B cell (primary cell): ENCODE measurements at places on chromosomes 4 and X. TPM values are rescaled to one million over a fixed set of nuclear protein-coding genes. Genes with fewer than 3 reads are reported as not detected.
A peak's percentile ranks its signal among the peaks of the same experiment; 100 is the strongest.

GLRB gene
- total RNA-seq, result not detected in 2 replicates

MAGEH1 gene
- 13.6 and 14.3 TPM in 2 replicates for total RNA-seq

ASB9 gene
- not detected in 2 replicates for total RNA-seq

EDA2R gene
- total RNA-seq, result 0.15 and 0.25 TPM in 2 replicates

FAM149A gene
- total RNA-seq, result not detected in 2 replicates

GPRASP2 gene
- total RNA-seq, result 0.59 and 0.63 TPM in 2 replicates

ABCG2 gene
- 0.07 TPM in 1 of 2 replicates, not detected in the other for total RNA-seq

GRCh38 chr4:141571362-141571761 is 65.0 kb upstream of the IL15 start:
- DNase-seq, result no peak

- DNase-seq, result no peak
Measured at GRCh38 chr4:102692474-102692873, 68.3 kb downstream of the MANBA start.

DNA sequence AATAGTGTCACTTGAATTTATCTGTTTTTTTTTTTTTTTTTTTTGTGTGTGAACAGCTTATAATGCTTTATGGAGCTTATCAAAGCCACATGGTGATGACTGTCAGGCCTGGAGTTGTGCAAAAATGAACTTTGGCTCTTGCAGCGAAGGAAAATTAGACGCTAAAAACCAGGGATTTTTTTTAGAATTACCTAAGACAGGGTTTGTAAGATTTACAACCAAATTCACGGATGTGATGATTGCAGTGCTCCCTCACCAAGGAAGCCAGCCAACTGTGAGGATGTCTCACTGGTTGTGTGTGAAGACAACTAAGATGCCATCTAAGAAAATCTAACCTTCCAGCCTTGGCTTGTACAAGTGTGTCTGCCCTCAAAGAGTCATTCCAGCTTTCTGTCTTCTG is 127.1 kb upstream of the SLC4A4 start:
- DNase-seq, result no peak

DNA sequence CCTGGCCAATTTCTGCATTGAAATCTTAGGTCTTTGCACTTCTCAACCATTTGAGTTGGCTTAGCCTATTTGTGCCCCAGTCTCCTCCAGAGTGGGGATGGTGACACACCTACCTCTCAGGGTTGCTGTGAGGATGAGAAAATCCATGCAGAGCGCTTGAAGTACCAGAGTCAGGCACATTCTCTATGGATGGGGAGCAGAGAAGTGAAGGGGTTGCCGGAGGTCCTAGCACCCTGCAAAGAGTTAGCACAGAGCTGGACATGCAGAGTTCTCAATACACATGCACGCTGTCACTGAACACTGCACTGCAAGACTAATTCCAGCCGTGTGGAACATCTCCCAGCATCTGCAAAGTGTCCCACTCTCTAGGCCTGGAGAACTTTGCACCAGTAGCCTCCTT is 2.6 kb upstream of the STK32B start:
- DNase-seq, result no peak

DNA sequence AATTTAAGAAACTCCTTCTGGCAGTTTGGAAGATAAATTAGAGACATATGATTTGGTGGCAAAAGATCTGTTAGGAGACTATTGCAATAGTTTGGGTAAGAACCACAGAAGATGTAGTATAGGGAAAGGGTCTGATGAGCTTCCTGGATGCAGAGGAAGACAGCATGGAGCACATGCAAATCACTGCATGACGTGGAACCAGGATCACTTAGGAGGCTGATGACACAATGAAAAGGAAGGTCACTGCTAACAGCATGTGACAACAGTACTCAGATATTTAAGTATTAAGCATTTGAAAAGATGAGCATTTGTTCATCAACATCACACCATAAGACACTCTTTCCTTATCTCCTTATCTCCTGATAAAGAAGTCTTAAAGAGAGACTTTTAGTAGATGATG is 167.8 kb upstream of the LDB2 start:
- no peak for DNase-seq

DNA sequence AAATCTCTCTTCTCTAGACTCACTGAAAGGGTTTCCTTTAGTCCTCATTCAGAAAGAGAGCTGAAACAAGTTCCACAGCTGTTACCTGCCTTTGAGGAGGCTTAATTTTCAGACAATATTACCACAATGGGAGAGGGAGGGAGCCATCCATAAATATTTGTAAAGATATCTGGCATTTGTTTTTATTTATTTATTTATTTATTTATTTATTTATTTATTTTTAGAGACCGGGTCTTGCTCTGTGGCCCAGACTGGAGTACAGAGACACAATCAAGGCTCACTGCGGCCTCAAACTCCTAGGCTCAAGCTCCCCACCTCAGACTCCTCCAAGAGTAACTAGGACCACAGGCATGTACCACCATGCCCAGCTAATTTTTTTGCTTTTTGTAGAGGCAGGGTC is 80.7 kb downstream of the SLC9A7 start:
- DNase-seq, result no peak

DNA sequence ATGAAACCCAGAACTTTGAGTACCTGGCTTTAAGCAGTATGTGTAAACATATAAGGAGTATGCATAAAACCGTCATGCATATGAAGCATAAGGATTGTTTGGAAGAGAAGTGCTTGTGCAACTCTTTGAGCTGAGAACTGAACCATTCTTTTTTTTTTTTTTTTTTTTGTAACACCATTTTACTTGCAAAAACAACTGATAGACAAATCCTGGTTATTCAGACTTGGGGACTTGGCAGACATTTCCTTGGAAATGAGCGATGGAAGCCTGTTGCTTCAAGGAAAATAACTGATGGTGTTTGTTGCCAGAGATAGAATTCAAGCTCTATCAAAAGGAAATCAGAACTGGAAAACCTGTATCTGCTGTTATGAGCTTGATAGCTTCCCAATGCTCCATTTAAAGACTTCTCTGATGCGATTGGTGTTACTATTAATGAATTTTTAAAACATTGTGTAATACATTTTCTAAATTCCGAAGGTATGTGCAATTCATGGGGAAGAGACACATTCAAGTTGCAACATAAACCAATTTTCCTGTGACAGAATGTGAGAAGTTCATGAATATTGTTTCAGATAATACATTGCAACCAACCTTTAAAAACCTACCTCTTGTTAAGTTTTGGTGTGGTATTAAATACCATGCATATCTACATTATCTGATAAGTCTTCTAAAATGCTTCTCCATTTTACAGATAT is 47.0 kb upstream of the FAT1 start:
- no peak for DNase-seq

- no peak for DNase-seq
Measured at GRCh38 chrX:130136961-130137360, 26.7 kb upstream of the ELF4 start.

DNA sequence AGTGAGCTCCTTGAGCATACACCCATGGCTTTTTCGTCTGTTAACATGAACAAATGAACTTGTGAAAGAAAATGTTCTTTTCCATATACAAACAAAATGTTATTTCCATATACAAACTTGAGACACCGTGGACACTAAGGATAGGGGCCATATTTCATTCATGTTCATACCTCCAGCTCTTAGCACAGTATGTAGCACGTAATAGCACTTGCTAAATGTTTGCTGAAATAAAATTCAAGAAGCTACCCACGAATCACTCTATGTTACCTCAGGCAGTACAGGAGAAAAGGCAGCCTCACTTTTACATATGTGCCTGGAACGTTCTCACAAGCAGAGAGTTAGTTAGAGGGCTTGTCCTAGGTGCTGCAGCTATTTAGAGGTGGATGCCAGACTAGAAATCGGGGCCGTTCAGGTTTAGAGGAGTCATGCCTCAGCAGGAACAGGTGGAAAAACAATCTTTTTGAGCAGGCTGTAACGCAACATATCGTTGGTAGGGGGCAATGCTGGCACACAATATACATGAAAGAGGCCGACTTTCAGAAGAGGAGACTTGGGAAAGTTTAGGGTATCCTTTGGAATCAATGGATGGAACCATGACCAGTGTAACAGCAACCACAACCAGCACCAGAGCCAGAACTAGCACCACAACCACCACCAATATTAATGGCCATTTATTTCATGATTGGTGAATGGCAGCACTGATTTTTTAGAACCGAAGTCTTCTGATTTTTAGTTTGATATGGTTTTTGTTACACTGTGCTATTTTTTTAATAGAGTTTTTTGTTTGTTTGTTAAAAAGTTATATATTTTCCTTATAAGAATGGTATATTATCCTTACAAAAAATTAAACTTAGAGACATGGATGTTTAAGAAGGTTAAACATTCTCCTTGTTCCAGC is 14.8 kb upstream of the PAQR3 start:
- no peak for DNase-seq

DNA sequence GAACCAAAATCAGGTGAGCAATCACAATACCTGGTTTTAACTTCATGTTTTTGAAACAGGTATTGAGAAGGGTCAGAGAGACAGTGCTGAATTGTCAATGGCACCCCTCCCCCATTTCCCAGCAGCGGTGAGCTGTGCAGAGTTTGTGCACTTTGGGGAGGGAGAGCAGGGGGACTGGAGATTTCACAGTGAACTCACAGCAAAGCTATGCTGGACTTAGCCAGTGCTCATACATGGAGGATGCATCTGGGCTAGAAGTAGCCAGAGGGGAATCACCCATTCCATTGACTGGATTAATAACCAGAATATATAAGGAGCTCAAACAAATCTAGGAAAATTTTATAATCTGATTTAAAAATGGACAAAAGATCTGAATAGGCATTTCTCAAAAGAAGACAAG is 612.6 kb downstream of the STPG2 start:
- DNase-seq, result no peak

DNA sequence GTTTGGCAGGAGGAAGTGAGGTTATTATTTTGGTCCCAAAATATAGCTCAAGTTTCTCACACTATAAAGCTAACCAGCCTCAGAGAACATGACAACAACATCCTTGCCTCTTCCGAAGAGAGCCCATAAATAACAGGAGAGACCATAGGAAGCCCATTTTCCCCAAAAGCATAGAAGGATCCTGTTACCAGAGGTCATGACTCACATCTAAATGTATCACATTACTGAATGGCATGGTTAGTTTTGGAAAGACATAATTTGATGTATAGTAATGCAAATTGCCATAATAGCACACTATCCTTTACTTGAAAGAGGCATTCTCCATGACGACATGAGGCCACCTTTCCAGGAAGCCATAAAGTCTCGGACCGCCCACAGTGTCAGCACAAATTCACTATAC is 238.8 kb upstream of the GRIA3 start:
- no peak for DNase-seq

GRCh38 chr4:101806914-101807313 is 16.4 kb downstream of the BANK1 start:
- DNase-seq, result peak; percentile 95

DNA sequence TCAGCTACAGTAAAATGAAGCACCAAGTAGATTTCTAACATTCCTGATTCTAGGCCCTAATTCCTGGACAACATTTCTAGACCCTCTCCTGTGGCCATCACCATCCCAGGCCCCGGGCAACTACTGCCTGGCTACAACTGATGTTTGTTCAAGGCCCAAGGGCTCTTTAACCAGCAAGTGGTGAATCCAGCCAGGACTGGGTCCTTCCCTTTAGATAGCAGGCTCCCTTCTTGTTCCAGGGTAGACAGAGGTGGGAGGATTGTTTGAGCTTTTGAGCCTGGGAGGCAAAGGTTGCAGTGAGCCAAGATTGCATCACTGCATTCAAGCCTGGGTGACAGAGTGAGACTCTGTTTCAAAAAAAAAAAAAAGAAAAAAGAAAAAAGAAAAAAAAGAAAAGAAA is 12.7 kb upstream of the AADAT start:
- DNase-seq, result no peak

GRCh38 chr4:89562746-89563145 is 255.1 kb upstream of the GPRIN3 start:
- no peak for DNase-seq

DNA sequence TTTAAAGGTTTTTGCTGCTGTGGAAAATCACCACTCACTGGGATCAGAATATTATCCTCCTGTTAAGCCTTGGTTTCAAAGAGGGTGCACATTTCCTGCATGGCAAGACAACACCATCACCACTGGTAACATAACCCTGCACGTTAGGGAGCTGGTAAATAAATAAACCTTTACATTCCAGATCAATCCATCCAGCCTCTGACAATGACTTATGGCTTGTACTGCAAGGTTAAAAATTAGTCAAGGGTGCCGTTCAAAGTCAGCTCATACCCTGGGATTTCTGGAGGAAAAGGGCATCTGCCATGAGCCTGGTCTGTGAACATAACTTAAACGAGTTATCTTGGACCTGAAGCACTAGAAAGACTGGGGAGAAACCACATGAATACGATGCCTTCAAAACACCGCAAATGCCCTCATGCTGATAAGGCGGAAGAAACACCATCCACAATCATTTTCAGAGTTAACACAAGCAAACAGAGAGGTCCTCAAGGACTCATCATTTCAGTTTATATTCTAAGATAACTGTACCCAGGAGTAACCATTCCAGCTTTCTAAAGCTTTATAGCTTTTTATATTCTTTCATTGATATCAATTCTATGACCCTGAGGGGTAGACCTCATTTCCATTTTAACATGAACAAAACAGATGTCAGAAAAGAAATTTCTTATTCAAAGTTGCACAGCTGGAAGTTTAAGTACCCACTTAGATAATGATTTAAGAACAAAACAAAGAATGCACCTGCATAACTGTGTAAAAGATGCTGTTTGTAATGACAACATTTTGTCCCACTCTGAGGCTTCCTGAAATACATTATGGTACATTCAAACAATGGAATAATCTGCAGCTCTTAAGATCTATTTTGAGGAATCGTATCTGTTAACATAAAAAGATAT is 103.1 kb downstream of the NPNT start:
- DNase-seq, result no peak

DNA sequence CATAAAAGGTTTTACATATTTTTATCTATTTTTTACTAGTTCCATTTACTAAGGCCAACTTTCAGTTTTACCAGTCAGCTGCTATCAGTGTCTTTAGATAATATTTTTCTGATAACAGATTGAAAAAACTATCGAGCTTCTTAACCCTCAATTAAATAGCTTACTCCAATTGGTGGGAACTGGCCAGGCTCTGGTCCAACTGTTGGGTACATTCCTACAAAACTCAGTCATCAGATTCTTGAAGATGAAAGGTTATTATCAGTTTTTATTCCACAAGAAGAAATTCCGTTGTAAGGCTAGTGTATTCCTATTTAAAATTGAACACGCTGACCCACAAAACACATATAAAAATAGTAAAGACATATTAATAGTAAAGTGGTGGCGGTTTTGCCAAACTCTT is 346.2 kb downstream of the MAPK10 start:
- no peak for DNase-seq

DNA sequence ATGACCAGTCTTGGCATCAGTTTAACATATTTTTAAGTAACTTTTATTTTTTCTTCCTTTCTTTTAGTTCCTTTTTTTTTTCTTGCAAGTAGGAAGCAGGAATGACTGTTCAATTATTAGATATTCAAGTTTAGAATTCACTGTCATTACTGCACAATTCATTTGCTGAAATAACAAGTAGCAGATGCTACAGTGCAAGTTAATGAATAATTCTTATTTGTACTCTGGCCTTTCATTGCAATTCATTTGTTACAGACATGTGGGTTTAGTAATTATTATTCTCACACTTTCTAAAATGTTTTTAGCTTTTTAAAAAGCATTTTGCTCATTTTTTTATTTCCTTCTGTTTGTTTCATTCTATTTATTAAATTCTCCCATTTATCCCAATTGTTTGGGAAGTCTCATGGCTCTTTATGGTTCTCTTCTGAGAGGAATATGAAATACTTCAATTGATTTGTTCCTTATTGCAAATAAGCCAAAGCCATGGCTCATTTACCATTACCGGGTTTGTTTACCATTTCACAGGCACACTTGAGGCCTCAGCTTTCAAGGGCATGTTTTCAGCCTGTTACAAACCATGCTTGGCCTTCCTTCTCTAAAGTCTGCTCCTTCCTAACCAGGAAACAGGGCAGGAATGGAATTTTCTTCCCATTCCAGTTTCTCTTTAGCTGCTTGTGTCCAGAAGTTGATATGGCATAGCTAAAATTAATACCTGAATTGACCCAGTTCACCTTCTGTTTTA is 4.6 kb upstream of the DCAF4L1 start:
- DNase-seq, result no peak
